ENCODE measurements at places on chromosomes 3 and 15. TPM values are rescaled to one million over a fixed set of nuclear protein-coding genes. Genes with fewer than 3 reads are reported as not detected.

DNA sequence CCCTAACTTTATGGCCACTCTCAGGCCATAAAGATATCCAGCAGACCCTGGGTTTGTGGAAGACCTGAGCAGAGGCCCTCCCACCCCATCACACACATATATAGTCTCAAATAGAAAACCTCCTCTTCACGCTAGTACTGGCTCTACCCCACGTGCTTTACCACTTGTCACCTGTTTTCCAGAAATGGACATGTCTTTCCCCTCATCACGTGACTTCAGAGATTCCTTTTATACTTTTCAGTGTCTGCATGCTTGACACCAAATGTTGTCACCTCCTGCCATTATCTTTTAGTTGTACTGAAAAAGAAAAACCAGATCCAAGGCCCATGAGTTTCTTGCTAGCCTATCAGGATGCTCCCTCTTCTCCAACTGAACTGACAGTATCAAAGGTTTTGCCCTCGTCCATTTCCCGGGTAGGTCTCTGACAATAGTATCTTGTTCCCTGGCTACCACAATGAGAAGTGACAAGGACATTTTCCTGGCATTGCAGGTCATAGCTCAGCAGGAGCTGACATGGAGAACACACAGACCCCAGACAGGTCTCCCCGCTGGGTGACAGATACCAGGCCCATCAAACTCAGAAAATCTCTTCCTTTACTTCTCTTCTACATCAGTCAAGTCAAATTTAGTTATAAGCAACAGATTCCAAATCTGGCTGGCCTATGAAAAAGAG, 650.0 kb upstream of the CFAP20DC start:
- DNase-seq, result no peak

DNA sequence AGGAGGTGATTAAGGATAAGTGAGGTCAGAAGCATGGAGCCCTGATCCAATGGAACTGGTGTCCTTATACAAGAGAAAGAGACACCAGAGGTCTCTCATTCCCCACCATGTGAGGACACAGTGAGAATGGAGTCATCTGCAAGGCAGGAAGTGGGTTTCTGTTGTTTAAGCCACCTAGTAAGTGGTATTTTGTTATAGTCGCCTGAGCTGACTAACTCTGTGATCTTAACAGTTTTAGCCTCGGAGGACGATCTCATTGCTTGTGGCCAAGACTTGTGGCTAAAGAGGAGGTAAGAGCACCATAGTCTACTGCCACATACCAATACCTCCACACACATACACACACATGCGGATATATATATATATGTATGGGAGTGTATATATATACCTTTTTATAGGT, 73.8 kb downstream of the MCTP2 start:
- DNase-seq, result no peak

DNA sequence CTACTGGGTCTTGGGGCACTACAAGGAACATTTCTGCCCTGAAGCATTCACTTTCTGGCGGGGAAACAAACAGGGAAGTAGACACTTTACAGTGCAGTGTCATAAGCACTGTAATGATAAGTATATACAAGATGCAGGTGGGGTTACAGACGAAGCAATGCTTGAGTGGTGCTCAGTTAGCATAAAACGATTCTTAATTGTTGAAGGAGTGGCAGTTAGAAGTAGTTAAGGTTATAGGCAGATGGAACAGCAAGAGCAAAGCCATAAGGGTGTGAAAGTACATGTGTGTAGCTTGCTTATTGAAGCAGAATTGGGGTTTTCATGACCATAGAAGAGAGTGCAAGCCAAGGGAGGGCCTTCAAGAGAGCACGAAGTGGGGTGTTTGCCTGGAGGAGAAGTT, 46.2 kb downstream of the SLC25A26 start:
- DNase-seq, result no peak

DNA sequence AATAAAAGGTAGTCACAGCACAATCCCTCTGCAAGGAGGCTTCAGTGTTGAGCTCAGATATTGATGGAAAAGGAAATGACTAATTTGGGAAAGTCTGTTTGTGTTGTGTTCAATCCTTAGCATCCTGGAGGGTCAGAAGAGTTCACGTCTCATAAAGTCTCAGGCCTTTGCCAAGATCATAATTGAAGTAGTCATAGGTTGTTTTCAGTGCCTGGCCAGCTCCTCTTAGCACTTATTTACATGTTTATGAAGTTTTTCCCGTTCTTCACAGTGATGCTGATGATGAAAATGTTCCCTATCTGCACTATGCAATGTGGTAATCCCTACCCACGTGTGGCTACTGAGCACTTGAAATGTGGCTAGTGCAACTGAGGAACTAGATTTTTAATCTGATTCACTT, 61.6 kb upstream of the TGFBR2 start:
- no peak for DNase-seq

DNA sequence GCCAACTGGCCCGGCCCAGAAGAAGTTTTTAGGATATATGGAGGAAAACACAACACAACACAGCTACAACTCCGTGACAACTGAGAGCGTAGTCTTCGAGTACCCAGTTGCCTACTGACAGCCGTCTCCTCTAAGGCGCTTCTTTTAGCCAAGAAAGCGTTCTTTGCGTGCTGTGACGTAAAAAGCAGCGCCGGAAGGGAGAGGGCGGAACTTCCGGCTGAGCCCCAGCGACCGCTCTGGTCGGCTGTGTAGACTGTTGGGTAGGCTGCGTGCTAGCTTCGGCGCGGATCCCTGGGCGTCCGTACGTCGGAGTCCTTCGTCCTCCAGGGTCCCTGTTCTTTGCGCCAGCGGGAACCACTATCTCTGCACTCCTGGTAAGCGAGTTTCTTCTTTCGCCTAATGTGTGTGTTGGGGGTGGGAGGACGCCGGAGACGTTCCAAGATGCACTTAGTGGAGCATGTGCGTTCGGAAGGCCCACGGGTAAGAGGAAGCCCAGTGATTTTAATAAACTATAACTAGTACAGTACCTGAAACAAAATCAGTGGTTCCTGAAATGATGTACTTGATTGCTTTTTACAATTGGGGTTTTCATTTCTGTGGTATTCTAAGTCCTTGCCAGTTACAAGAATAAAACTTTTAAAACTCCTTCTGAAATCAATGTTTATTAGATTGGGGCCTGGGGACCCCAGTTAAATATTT, at the start of gene TRMT10C:
Gene TRMT10C, plus strand, starts transcription at position 239 of the 699 bp plus-strand sequence. CDS start 2,914 bp downstream, outside the sequence.
- DNase-seq, result peak; percentile 94

- no peak for DNase-seq
These were observed 23.8 kb downstream of the USP3 start for GRCh38 chr15:63528138-63528659.

- DNase-seq, result no peak
These were observed 548.5 kb downstream of the OCA2 start for GRCh38 chr15:27550635-27551034.

FEZF2 gene
- total RNA-seq, result not detected

DNA sequence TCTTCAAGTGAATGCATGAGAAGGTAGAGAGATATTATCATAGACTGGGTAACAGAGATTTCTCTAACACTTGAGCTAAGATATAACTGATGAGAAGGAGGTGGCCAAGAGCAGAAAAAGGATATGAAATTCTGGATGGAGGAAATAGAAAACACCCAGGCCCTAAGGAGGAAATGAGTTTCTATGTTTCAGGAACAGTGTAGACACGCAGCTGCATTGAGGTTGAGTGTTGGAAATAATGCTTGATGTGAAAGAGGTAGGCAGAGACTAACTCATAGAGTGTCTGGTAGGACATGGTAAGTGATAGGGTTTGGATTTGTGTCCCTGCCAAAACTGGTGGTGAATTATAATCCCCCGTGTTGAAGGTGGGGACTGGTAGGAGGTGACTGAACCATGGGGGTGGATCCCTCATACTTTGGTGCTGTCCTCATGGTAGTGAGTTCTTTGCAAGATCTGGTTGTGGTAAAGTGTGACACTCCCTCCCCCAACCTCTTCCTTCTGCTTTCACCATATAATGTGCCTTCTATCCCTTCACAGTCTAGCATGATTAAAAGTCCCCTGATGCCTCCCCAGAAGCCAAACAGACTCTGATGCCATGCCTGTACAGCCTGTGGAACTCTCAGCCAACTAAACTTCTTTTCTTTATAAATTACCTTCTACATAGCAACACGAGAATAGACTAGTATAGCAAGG, 787.3 kb downstream of the EDEM1 start:
- no peak for DNase-seq

DNA sequence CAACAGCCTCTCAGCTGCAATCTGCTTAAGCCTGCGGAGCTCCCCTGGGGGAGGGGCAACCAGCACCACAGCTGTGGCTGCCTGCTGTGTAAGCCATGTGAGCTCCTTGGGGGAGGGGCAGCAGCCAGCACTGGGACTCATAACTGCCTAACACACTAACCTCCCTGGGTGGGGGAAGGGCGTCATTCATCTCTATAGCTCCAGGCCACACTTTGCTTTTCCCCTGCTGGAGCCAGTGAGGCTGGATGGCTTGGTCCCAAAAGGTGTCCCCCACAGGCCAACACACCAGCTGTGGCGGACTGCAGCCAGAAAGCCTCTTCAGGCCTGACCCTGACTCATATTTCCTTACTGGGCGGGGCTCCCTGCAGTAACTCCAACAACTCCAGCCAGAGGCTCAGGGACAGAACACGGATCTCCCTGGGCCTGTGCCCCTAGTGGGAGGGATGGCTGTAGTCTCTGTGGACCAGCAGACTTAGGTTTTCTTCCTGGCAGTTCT, 129.8 kb downstream of the PPM1L start:
- peak; percentile 55 for DNase-seq

DNA sequence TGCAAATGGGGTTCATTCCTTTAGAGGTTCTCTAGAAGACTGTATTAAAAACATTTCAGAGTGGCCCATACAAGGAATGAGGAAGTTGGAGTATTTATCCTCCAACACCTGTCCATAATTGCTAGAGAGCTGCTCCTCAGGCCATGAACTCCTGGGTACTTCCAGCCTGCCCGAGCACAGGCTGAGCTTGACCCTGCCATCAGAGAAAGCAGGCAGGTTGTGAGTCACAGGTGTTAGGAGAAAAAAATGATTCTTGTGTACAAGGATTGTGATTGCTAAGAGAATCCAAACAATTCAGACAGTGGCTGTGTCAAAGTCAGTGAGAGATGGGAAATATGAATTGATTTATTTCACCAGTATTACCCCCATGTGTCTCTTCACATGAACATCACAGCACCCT, 156.8 kb upstream of the GADL1 start:
- DNase-seq, result no peak

GRCh38 chr3:37255990-37256308, 81.6 kb upstream of the LRRFIP2 start:
- no peak for DNase-seq

MST1R gene
- 131 TPM for total RNA-seq

- DNase-seq, result no peak
These were observed 8.8 kb upstream of the GOLGA8J start for GRCh38 chr15:30073915-30074314.

Data from mucosa of gallbladder (tissue), 1 donor.